ENCODE measurements at places on chromosomes 4 and X. TPM values are rescaled to one million over a fixed set of nuclear protein-coding genes. Genes with fewer than 3 reads are reported as not detected.

DNA sequence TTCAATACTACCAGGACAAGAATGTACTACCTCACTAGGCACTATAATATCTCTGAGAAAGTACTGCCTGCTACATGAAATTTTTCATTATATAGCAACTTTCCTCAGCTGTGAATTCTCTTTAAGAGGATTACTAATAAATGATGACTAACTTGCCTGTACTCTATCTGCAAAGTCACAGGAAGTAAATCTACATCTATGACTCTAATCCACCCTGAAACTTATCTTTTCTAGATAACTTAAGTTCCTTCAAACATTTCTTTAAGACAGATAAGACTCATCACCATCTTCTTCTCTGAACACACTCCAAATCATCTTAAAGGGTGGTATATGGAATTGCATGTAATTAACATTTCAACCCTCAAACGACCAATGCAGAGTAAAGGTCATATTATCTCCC lies 28.8 kb downstream of the RPS6KA3 start:
- no peak overlapping the region for H3K27ac ChIP-seq
- no peak overlapping the region for H3K4me3 ChIP-seq
- DNase-seq = no peak
- no peaks in the 10 kb centered on the region for H3K4me1 ChIP-seq

GRCh38 chr4:102858828-102859464 lies 9.8 kb upstream of the CISD2 start:
- DNase-seq = no peak
- no peak overlapping the region for H3K4me3 ChIP-seq
- H3K27ac ChIP-seq = no peak overlapping the region
- no peaks in the 10 kb centered on the region for H3K27me3 ChIP-seq

DNA sequence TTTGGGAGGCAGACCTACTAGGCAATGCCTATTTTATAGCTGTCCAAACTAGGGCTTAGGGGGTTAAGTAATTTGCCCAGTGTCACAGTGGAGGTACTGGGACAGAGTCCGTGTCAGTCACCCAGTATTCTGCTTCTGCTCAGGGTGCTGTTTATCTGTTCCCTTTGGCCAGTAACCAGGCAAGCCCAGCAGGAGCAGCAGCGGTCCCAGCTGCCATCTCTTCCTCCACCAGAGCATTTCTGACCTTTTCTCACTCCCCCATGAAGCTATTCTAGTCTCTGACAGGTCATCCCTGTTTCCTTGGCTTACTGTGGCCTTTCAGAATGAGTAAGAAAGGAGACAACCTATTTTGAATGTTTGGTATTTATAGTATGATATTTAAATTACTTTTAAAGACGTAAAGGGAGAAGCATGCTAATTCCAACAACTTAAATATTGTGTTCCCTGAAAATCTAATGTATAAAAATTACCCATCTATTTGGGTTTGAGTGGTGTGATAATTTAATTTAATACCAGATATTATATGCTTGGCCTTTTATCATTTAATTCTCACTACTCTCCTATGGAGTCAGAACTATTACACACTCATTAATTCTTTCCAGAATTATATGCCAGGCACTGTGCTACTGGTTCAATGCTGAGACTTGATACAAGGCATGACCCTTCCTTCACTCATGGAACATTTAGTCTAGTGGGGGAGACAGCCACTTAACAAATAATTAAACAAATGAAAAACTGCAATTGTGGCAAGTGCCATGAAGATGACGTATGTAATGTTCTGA lies 60.6 kb downstream of the RPS6KA3 start:
- no peaks in the 10 kb centered on the region for H3K4me1 ChIP-seq
- no peak overlapping the region for H3K27ac ChIP-seq
- no peak for DNase-seq
- no peaks in the 10 kb centered on the region for H3K27me3 ChIP-seq

The ABLIM2 gene
- total RNA-seq = 3.2 TPM

- H3K27ac ChIP-seq = no peak overlapping the region
- H3K36me3 ChIP-seq = no peaks in the 10 kb centered on the region
- H3K4me3 ChIP-seq = no peak overlapping the region
- H3K27me3 ChIP-seq = no peaks in the 10 kb centered on the region
- no peak for DNase-seq
Observed at GRCh38 chr4:148951346-148951745, 509.1 kb upstream of the NR3C2 start.

The PRDM8 gene
- total RNA-seq = 1.9 TPM

DNA sequence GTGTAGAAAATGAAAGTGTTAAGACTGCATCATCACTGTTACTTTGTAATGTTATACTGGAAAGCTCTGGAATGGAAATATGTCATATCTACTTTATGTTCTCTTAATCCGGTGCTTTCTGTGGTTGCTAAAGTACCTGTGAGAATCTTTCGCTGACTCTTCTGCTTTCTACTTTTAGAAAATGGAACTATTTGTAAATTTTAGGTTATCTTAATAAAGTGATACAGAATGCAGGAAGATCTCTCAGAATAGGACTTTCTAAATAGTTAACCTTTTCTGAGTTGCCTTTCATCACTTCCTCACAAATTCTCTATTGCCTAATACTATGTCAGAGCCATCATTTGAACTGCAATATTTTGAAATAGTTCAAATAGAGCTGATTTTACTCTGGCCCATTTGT lies 69.3 kb downstream of the BMP2K start:
- no peak overlapping the region for H3K4me3 ChIP-seq
- no peak for DNase-seq
- no peaks in the 10 kb centered on the region for H3K36me3 ChIP-seq
- H3K27ac ChIP-seq = no peak overlapping the region
- no peaks in the 10 kb centered on the region for H3K4me1 ChIP-seq
- H3K27me3 ChIP-seq = no peaks in the 10 kb centered on the region

DNA sequence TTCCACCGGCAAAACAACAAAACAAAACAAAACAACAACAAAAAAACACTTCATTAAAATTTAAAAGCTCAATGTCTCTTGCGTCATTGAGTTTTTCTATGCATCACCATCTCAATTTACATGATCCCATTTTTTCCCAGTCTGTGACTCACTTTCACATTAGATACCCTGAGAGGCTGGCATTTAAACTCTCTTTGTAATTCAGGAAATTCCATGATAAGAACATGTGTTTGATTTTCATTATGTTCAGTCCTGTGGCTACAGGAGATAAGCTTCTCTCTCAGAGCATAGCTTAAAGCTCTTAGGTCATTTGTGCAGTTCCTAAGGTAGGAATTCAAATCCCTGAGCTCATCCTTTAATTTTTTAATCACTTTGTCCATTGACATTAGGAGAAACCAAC lies 104.6 kb downstream of the NBDY start:
- DNase-seq = no peak
- H3K36me3 ChIP-seq = no peaks in the 10 kb centered on the region
- no peak overlapping the region for H3K4me3 ChIP-seq
- H3K27me3 ChIP-seq = no peaks in the 10 kb centered on the region

DNA sequence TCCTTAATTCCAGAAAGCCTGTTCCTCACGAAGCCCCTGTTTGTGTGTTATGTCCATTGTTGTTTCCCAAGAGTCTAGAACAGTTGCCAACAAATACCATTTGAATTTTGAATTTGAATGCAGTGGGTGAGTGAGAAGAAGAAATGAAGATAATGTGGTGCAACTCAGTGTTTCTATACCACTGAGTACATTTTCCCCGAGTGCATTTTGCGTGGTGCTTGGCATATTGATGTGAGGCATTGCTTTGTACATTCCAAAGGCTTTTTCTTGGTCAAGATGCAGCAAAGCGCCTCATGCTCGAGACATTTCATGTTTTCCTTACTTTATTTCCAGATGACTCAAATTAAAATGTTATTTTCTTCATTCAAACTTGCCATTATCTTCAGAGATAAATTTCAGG lies 253.1 kb upstream of the RPS6KA3 start:
- no peak for DNase-seq
- no peaks in the 10 kb centered on the region for H3K4me1 ChIP-seq

The POU4F2 gene
- not detected for total RNA-seq

GRCh38 chrX:27590044-27590443 lies at the start of gene DCAF8L2:
DCAF8L2 (plus strand) TSS chrX:27590344; CDS start chrX:27746896, 156,552 bp downstream.
- no peak within 1 kb of the TSS for H3K4me3 ChIP-seq
- no peaks in the 10 kb centered on the region for H3K4me1 ChIP-seq
- no peak for DNase-seq
- no peaks in the 10 kb centered on the region for H3K27me3 ChIP-seq
- H3K27ac ChIP-seq = no peak within 1 kb of the TSS

The VEGFD gene
- total RNA-seq = 3.0 TPM

DNA sequence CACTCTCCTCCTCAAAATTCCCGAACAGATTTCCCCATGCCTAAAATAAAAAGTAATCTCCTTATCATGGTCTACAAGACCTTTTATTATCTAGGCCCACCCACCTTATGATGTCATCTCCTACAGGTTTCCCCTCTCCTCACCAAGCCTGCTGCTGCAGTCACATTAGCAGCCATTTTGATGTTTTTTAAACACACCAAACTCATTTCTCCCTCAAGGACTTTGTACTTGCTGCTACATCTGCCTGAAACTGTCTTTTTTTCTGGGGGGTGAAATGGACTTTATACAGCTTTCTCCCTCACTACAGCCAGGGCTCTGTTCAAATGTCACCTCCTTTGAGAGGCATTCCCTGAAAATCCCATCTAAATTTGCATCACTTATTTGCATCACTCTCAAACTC lies 90.2 kb upstream of the TAB3 start:
- H3K27ac ChIP-seq = no peak overlapping the region
- no peak overlapping the region for H3K4me3 ChIP-seq
- H3K27me3 ChIP-seq = no peaks in the 10 kb centered on the region

The NPY1R gene
- 0.80 TPM for total RNA-seq

GRCh38 chrX:74291577-74291963 lies 12.4 kb upstream of the ZCCHC13 start:
- no peaks in the 10 kb centered on the region for H3K4me1 ChIP-seq
- H3K27me3 ChIP-seq = no peaks in the 10 kb centered on the region
- peak overlapping the region; percentile 88 for H3K27ac ChIP-seq
- peak overlapping the region; percentile 5 for H3K4me3 ChIP-seq
- H3K36me3 ChIP-seq = no peaks in the 10 kb centered on the region
- DNase-seq = no peak

DNA sequence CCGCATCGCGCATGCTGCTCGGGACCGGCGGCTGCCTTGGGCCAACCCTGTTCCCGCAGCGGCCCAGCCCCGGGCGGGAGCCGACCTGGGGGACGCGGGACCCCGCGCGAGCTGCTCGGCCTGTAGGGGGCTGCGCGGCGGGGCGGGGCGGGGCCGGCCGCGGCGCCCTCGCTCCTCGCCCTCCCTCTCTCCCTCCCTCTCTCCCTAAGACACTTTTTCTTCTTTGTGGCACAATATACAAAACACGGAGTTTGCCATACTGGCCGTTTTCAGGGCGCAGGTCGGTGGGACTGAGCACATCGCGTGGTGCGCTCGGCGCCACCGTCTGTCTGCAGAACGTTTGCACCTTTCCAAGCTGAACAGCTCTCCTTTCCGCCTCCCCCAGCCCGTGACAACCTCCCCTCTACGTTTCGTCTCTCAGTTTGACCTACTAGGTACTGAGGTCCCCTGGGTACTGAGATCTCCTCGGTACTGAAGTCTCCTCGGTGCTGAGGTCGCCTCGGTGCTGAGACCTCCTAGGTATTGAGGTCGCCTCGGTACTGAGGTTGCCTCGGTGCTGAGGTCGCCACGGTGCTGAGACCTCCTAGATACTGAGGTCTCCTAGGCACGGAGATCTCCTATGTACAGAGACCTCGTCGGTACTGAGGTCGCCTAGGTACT lies 261.1 kb upstream of the PLCXD1 start:
- no peaks in the 10 kb centered on the region for H3K27me3 ChIP-seq
- H3K27ac ChIP-seq = no peak overlapping the region
- no peaks in the 10 kb centered on the region for H3K36me3 ChIP-seq
- peak overlapping the region; percentile 31 for H3K4me3 ChIP-seq
- peak; percentile 7 for DNase-seq
- H3K4me1 ChIP-seq = no peaks in the 10 kb centered on the region

GRCh38 chr4:74114234-74114633 lies 15.2 kb upstream of the CXCL2 start:
- no peak overlapping the region for H3K4me3 ChIP-seq
- H3K36me3 ChIP-seq = no peaks in the 10 kb centered on the region
- H3K27ac ChIP-seq = no peak overlapping the region
- DNase-seq = no peak
- peaks cover 15% of the 10 kb centered on the region for H3K4me1 ChIP-seq

- no peak overlapping the region for H3K27ac ChIP-seq
- no peak overlapping the region for H3K4me3 ChIP-seq
- H3K36me3 ChIP-seq = peaks cover 35% of the 10 kb centered on the region
- no peaks in the 10 kb centered on the region for H3K27me3 ChIP-seq
Observed at GRCh38 chr4:109820563-109820962, 5.0 kb downstream of the GAR1 start.

All from transverse colon (tissue), 4 donors.